ENCODE measurements at places on chromosomes 13 and 19.

DNA sequence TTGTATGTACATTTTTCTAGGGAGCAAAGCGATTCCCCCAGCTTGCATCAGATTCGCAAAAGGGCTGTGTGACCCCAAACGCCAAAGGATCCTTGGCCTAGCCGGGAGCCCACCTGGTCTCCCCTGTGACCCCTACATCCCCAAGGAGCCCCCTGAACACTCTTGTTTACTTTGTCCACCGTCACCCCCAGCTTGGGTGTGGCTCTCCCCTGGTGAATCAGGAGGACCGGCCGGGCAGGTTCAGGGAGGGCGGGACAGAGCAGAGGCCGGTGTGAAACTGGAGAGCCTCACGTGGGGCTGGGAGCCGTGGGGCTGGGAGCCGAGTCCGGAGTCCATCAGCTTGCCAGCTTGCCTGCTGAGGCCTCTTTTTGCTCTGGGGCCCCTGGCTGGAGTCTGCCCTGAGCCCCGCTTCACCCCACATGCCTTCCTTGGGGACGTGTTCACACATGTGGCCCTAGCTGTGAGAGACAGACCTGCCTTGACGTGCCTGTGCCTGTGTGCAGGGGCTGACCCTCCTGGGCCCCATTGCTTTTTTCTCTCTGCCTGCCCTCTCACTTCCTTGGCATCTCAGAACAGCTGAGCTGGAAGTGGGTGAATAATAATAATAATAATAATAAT is 2.0 kb downstream of the ITPKC start:
- peak overlapping the region; percentile 94 for H3K27ac ChIP-seq
- peak; percentile 88 for DNase-seq
- H3K36me3 ChIP-seq: peaks cover 21% of the 10 kb centered on the region

GRCh38 chr19:55005684-55006488 is 32.2 kb downstream of the GP6 start:
- H3K4me1 ChIP-seq: no peaks in the 10 kb centered on the region
- DNase-seq: no peak
- peak overlapping the region; percentile 35 for H3K4me3 ChIP-seq
- H3K27me3 ChIP-seq: peaks cover 40% of the 10 kb centered on the region

DNA sequence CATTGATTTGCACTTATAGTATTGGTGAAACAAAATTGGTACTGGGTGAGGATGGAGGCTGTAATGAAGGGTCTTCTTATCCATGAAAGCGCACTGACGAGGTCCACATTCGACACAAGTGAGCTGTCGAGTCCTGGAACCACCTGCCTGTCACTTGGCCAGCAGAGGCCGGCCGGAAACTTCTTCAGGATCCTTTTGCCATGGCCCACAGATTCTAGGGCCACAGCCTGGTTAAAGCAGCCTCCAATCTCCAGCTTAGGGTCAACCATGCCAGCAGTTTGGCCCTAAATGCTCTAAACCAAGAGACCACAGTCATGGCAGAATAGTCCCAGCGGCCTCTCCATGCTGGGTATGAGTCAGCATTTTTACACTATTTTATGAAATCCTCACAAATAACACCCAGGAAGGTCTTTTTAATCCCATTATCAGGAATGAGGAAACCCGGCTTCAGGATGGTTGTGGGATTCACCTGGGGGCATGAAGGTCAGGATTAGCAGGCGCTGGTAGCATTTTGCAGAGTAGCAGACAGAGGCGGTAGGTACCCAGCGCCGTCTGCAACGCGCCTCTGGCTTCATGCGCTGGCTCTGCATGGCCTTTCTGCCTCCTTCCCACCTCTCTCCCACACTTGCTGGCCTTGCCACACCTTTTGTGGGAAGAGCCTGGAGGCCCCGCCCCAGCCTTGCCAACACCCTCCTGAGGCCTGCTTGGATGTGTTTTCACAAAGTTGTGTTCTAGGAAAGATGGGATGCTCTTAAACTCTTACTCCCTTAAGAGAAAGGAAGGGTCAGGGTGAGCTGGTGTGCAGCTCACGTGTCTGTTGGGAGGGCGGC is 15.2 kb downstream of the GAS6 start:
- H3K27ac ChIP-seq: no peak overlapping the region
- no peaks in the 10 kb centered on the region for H3K27me3 ChIP-seq
- H3K36me3 ChIP-seq: no peaks in the 10 kb centered on the region
- no peak overlapping the region for H3K4me3 ChIP-seq

DNA sequence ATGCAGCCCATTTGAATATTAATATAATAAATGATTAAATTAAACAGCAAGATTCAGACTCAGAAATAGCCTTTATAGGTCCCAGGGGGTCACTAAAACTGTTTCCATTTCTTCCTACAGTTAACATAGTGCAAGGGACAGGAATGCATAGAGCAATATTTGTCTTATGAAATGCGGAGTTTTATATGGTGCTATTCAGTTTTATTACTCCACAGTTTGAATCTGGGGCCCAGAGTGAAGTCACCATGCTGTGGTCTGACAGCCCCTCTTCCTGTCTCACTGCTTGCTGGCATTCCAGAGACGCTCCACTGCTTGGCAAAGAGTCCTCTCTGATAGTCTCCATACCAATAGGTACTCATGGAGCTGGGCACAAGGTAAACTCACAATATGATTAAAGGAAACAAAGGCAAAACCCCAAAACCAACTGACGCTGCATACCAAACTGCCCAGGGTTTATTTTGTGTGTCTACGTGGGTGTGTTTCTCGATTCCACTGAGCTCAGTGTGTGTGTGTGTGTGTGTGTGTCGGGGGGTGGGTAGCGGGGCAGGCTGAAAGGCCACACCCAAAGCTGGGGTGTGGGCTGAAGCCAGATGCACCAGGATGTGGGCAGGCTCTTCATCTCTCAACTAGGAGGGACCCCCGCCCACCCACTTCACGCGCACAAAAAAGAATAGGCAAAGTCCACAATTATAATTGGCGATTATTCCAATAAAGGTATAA is 277.9 kb downstream of the TSHZ3 start:
- no peak overlapping the region for H3K4me3 ChIP-seq
- no peaks in the 10 kb centered on the region for H3K36me3 ChIP-seq
- no peak for DNase-seq
- no peaks in the 10 kb centered on the region for H3K4me1 ChIP-seq
- H3K27me3 ChIP-seq: peaks cover 53% of the 10 kb centered on the region

- H3K4me1 ChIP-seq: no peaks in the 10 kb centered on the region
- no peaks in the 10 kb centered on the region for H3K27me3 ChIP-seq
- DNase-seq: no peak
- peak overlapping the region; percentile 74 for H3K4me3 ChIP-seq
Observed at GRCh38 chr19:33799476-33799875, 2.8 kb downstream of the KCTD15 start.

DNA sequence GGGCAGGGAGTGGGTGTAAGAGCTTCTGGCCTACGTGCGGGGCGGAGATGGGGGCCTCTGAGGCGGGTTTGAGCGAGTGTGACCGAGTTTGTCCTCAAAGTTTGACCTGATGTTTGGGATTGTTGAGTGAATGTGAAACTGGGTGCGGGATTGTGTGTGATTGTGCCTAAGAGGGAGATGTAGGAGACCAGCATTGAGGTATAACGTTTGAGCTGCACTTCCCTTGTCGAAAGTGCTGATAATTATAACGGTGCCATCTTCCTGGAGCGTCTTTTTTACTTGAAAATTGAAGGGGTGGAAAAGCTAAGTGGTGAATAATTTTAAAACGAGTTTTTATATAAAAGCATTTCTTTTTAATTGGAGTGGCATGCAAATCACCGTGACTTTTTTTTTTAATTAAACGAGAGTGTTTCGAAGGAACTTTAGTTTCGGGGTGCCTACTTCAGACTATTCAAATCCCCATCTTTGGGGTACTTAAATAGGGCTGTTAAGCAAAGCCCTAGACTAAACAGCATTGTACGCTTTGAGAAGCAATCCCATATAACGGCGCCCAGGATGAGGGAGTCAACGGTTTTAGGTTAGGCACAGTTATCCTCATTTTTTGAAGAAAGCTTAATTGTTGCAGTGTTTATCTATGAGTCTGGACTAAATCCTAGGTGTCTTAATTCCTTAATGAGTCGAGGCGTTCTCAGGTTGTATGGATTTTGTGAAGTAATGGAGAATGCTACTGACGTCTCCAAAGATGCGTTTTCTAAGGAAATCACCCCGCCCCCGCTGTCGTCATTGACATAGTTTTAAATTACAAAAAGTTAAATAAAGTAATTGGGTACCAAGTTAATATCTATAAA is 594 bp downstream of the ZNF146 start:
- peak overlapping the region; percentile 97 for H3K27ac ChIP-seq
- H3K27me3 ChIP-seq: no peaks in the 10 kb centered on the region
- H3K36me3 ChIP-seq: no peaks in the 10 kb centered on the region
- H3K4me1 ChIP-seq: peaks cover 39% of the 10 kb centered on the region
- peak; percentile 29 for DNase-seq
- H3K4me3 ChIP-seq: peak overlapping the region; percentile 70
